ENCODE measurements at places on chromosomes 12 and 14. TPM values are rescaled to one million over a fixed set of nuclear protein-coding genes. Genes with fewer than 3 reads are reported as not detected.

DNA sequence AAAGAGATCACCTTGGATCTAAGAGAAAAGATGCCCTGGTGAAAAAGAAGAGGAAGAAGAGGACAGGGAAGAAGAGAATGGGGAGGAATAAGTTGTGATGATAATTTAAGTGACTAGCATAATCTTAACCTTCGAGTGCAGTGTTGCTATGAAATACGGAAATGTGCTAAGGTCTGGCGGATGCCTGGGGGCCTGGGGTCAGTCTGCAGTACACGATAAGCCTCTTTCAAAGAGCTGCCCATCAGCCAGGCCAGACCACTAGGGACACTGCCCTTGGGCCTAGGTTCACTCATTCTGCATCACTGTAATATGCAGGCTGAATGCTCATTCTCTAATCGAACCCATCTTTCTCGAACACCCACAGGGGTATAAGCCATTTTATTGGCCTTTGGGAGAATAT, 83.4 kb downstream of the PLEKHG3 start:
- no peak for DNase-seq

DNA sequence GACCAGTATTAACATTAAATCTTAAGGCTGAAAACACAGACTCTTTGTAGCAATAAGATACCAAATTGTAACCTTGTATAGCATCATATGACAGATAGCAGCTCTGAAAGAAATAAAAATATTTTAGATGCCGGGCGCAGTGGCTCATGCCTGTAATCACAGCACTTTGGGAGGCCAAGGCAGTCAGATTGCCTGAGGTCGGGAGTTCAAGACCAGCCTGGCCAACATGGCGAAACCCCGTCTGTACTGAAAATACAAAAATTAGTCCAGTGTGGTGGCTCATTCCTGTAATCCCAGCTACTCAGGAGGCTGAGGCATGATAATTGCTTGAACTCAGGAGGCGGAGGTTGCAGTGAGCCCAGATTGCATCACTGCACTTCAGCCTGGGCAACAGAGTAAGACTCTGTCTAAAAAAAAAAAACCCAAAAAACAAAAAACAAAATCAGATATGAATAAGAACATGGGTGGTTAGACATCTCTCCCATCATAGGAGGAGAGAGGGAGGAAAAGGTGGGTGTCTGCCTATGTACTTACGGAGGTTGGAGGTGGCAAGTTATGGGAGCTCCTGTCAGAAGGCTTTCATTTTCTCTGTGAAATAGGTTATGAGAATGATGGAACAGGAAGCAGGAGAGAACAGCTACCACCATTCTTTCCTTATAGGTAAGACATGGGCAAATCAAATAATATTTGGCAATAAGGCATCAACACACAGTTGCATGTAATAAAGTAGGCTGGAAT, 7.6 kb upstream of the HEBP1 start:
- DNase-seq, result no peak

DNA sequence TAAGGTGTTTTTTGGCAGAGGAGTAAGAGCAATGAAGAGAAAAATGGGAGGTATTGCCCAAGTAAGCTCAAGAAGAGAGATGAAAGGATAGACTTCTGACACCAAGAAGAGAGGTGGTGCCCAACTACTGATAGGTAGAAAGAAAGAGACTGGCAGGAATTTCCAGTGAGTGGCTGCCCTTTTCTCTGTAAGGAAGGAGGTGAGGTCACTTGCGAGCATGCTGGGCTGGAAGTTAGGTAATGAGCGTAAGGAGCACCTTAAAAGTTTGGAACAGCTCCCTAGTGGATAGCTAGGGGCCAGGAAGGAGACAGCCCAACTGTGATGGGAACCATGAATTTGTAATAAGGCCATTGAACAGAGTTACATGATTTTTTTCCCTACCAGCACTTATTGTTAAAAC, 127.0 kb downstream of the ANO6 start:
- DNase-seq, result no peak

- no peak for DNase-seq
These were observed 18.6 kb upstream of the EMP1 start for GRCh38 chr12:13177906-13178305.

DNA sequence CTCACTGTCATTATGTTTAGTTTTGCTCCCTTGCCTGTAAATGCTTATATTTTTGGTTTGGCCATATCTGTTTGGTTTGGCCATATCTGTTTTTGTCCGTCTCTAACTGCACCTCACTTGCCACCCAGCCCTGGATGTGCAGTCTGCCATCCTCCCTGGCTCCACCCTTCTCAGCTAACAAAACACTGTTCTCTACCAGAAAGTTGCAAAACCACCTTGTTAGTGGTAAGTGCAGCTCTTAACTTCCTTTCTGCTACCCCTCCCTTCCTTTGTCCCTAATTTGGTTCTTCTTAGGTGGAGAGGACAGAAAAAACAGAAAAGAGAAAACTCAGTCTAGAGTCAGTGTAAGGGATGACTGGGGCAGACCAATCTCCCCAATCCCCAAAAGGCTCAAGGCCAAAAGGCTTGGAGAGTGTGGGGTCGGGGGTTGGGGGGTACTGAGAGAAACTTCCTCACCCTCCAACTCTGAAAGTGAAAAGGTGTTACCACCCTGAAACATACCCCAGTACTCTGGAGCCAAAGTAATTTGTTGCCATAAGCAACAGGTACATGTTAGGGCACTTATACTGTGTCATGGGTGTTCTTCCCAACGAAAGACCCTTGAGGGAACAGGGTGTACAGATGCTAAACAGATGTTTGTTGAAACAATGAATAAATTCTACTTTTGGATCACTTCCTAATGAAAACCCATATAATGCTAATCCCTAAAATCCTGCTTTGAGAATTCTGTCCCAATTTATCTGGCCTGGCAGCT, 5.0 kb downstream of the BIN2 start:
- no peak for DNase-seq

DNA sequence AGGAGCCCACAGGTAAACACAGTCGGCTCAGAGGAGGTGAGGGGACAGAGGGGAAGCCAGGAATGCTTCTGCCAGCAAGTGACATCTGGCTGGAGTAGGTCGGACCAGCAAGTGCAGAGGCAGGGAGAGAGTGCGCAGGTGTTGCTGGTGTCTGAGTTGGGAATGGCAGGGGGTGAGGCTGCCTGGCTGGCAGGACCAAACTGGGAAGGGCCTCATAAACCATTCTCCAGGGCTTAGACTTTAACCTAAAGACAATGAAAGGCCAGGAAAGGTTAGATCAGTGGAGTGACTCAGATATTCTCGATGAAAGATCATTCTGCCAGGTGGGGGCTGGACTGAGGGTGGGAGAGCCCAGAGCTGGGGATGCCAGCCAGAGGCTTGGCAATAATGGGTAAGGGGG, 66.4 kb downstream of the ITPK1 start:
- no peak for DNase-seq

DNA sequence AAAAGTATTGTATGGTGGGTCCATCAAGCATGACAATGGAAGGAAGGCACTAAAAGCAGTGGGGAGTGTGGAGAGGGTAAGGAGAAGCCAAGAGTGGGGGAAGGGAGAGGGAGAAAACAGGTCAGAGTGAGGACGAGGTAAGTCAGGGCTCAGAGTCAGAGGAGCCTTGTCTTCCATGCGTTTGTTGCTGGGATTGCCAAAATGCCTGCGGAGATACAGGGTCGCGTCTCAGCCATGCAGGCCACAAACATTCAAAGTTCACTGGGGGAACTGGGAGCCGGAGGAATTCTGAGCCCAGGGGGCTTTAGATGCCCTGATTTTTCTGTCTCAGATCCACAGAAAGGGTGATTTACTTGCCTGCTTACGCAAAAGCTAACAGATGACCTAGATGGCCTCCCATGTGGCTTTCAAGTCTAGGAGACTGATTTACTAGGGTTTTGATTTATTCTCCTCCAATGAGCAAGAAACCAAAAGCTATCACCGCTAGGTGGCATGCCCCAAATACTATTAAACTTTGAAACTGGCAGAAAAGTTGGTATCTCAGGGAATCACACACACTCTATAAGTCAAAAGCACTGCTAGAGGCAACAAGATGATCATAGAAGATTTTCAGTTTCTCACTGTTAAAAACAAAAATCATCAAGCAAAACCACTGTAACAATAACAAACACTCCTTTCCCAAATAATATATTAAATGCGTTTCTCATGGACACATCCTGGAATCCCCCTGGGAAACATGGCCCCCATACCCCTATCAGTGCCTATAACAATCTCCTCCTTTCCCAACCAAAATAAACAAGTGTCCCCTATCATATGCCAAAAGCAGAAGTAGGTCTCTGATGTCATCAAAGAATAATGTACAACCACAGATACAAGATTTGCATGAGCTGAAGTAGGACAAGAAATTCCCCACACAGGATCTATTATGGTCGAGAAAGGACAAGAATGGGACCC, 26.6 kb upstream of the MDM1 start:
- DNase-seq, result peak; percentile 90

The NEUROD4 gene
- total RNA-seq, result not detected

- DNase-seq, result no peak
These were observed 587.4 kb downstream of the AACS start for GRCh38 chr12:125652681-125653080.

The CLEC2B gene
- 40.6 TPM for total RNA-seq

The CAND1 gene
- total RNA-seq, result 132 TPM

The PPP1R3E gene
- 5.8 TPM for total RNA-seq

GRCh38 chr14:85911044-85911443, 381.1 kb downstream of the FLRT2 start:
- DNase-seq, result no peak

The PAX9 gene
- not detected for total RNA-seq

DNA sequence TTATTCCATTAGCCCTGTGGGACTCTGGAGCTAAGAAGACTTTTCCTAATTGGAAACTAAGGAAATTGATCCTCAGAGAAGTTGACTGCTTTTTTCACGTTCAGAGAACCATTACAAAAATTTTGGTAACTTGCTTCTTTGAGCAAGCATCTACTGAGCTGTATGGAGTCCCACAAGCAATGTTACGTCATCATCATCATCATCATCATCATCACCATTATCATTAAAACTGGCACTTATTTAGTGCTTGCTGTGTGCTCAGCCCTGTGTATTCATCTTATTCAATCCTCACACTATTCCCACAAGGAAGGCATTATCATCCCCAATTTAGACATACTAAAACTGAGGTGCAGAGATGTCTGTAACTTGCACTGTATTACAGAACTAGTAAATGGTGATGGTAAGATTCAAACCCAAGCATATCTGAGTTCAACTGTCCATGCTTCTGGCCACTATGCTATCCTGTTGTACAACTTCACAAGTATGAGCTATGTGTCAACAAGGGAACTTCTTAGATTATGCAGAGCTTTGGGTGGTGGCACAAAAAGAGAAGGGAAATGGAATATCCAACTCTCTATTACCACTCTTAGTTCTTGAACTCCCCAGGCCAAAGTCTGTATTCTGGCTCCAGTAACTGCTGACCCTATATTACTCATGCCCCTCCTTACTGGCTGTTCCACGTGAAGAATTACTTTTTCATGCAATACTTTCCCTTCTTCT, 6.3 kb downstream of the KRT1 start:
- no peak for DNase-seq

GRCh38 chr14:97106166-97106565, 309.0 kb downstream of the VRK1 start:
- no peak for DNase-seq

- peak; percentile 52 for DNase-seq
These were observed 32.8 kb downstream of the SH2B3 start for GRCh38 chr12:111438481-111438880.

GRCh38 chr12:79294590-79294989, 396.2 kb downstream of the PAWR start:
- no peak for DNase-seq

- no peak for DNase-seq
These were observed 57.0 kb downstream of the CMKLR1 start for GRCh38 chr12:108282160-108282559.

- DNase-seq, result no peak
These were observed 30.1 kb upstream of the DHRS7 start for GRCh38 chr14:60195179-60195810.

The ALX1 gene
- total RNA-seq, result 0.64 TPM

GRCh38 chr12:2165021-2165420, 112.2 kb downstream of the CACNA1C start:
- peak; percentile 70 for DNase-seq

The BRMS1L gene
- total RNA-seq, result 4.2 TPM

DNA sequence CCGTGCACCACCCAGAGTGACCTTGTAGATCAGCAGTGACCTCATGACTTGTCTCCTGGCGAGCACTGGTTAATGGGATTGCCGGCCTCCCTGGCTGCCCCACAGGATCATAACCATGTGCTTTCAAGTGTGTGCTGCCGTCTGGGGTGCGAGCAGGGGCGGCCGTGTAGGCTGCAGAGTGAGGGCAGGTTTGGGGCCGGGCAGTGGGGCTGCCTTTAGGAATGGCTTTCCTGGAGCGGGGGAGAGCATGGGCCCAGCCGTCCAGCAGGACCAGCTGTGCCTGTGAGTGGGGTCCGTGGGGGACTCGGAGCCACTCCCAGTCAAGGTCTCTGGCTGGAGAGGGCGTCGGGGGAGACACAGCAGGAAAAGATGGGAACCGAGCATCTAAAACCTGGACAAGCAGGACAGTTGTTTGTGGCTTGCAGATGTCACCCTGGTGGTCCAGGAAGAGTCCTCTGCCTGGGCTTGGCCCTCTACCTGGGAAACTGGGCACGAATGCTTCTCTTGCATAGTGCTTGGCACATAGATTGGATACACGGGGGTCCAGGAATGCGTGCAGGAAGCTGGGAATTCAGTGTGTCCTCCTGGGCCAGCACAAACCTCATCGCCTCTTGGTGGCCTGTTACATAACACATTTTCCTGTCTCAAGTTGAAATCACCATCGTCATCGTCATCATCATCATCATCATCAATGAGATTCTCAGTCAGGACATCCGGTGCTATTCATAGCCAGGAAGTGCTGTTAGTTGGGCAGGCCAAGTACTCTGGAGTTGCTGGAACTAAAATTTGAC, 96.0 kb downstream of the ADGRD1 start:
- DNase-seq, result no peak

The SOCS4 gene
- 26.8 TPM for total RNA-seq
